ENCODE measurements at places on chromosomes 1 and 21.

GRCh38 chr1:160665330-160666078 is 18.7 kb upstream of the SLAMF1 start:
- peak; percentile 77 for DNase-seq

DNA sequence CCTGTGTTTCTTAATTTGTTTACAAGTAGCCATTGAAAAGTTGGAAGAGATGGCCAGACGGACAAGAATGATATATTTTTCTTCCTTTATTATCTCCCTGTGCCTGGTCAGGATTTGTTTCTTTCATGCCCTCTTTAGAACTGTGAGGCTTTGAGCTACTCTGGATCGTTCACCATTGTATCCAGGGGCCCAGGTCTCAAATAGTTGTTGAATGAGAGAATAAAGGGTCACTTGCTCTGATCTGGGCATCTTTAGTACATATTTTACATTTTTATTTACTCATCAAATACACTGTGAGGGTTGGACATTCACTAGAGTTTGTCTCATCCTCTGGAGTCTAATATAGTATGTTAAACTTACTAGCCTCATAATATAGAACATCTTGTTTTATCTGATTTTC is 48.7 kb downstream of the IVNS1ABP start:
- no peak for DNase-seq

GRCh38 chr1:241542199-241542907 is 10.2 kb downstream of the KMO start:
- DNase-seq: no peak

DNA sequence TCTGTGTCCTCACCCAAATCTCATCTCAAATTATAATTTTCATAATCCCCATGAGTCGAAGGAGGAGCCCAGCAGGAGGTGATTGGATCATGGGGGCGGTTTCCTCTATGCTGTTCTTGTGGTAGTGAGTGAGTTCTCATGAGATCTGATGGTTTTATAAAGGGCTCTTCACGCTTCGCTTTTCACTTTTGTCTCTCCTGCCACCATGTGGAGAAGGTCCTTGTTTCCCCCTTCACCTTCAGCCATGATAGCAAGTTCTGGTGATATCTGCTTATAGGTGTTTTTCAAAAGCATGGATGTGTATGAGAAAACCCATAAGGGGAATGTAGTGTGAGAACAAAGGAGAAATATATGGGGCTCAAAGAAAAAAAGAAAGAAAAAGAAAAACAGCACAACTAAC is 405.9 kb upstream of the RGS18 start:
- DNase-seq: no peak

DNA sequence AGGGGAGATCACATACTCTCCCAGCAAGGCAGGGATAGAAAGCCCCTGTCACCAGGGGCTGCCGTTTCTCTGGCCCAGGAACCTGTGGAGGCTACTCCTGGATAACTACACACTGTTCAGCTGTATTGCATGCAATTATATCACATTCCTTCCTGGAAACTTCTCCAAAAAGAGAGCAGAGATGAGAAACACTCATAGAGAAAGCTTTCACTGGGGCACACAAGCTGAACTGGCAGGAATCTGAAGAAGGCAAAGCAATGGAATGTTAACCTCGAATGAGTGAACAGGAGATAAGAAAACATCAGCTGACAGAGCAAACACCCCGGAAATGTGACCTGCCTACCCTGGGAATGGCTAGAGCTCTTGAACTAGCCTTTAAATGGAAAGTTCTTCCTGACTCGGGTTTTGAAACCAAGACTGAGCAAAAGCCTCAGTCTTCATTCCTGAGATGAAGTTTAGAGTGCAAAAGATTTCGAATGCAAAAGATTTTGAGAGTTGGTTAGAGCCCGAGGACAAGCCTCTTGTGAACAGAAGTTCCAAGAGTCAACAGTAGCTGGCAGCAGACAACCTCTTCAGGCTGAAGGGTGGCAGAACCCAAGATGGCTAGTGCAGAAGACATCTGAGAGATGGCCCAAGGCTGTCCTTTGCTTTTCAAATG is 32.3 kb downstream of the CCN1 start:
- DNase-seq: no peak

All from activated CD8-positive, alpha-beta memory T cell treated with anti-CD3 and anti-CD28 coated beads, Interleukin-2, amount 10 ng/mL, durations not matched to agents 7 days and 5 days (primary cell).